Activated naive CD8-positive, alpha-beta T cell treated with anti-CD3 and anti-CD28 coated beads, Interleukin-2, amount 10 ng/mL, durations not matched to agents 7 days and 5 days (primary cell): ENCODE measurements at places on chromosomes 1 and 21. TPM values are rescaled to one million over a fixed set of nuclear protein-coding genes. Genes with fewer than 3 reads are reported as not detected.

RGS8 gene
- not detected for total RNA-seq

LEMD1 gene
- total RNA-seq, result 0.97 TPM

GPR153 gene
- 0.58 TPM for total RNA-seq

SSR2 gene
- total RNA-seq, result 204 TPM

LRRC39 gene
- 0.94 TPM for total RNA-seq

KLF17 gene
- total RNA-seq, result not detected

CYP4A11 gene
- not detected for total RNA-seq

C8B gene
- not detected for total RNA-seq

SLC45A1 gene
- 0.88 TPM for total RNA-seq

C1orf210 gene
- not detected for total RNA-seq

PLPPR4 gene
- not detected for total RNA-seq

TSPAN1 gene
- not detected for total RNA-seq

BNIPL gene
- total RNA-seq, result 4.1 TPM

RGS16 gene
- 1.4 TPM for total RNA-seq

TNFRSF8 gene
- total RNA-seq, result 0.17 TPM

ASPM gene
- 57.2 TPM for total RNA-seq

CR1 gene
- total RNA-seq, result 10.9 TPM

OR2L13 gene
- not detected for total RNA-seq

ACTL8 gene
- total RNA-seq, result not detected

DNA sequence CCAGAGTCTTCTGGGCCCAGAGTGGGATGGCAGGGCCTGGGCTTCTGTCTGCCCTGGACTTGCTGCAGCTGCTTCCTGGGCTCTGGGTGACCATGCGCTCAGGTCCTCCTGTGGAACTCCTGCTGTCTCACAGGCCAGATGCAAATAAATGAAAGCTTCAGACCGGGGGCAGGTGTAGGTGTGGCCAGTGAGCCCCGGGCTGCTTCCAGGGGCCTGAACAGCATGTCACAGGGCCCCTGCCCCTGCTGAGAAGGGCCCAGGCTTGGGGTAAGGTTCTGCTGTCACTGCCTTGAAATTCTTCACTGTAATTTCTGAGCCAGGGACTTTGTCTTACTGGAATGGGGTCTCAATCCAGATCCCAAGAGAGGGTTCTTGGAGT lies 2.5 kb upstream of the PKNOX1 start:
- H3K27ac ChIP-seq, result no peak overlapping the region
- no peak overlapping the region for H3K4me3 ChIP-seq
- peaks cover 5% of the 10 kb centered on the region for H3K36me3 ChIP-seq
- DNase-seq, result no peak

DNA sequence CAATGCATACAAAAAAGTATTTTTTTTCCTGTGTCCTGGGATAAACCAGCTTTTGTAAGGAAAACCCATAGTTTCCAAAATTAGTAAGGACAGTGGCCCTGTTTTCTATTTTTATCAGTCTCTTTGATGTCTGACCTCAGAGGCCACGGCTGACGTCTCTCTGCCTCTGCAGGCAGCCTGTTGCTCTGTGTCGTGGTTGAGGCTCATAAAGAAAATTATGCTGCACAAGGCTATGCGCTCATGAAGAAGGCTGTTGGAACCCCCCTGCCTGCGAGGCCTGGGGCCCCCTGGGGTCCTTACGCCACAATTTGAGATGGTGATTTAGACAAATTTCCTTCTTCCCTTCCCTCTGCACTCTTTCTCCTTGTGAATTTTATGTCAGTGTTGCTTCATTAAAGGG lies 48.9 kb downstream of the AGPAT3 start:
- H3K36me3 ChIP-seq, result peaks cover 23% of the 10 kb centered on the region
- H3K27ac ChIP-seq, result no peak overlapping the region
- no peak for DNase-seq
- no peak overlapping the region for H3K4me3 ChIP-seq
- peaks cover 39% of the 10 kb centered on the region for H3K4me1 ChIP-seq

- H3K36me3 ChIP-seq, result peaks cover 24% of the 10 kb centered on the region
- no peak overlapping the region for H3K27ac ChIP-seq
- no peak overlapping the region for H3K4me3 ChIP-seq
Observed at GRCh38 chr21:46397211-46397905, 61.3 kb upstream of the DIP2A start.

DNA sequence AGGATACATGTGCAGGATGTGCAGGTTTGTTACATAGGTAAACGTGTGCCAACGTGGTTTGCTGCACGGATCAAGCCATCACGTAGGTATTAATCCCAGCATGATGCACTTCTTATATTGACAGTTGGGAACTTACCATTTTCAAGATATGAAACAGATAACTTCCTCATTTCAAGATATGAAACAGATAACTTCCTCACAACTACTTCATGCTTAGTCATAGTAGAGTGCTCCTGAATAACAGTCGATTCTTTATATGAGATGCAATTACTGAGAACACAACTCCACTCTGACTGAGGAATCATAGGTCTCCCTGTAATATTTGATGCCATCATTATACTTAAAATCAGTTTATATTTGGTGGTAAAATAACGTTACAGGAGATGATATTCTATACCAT lies 1124.3 kb downstream of the AMY1C start:
- H3K27ac ChIP-seq, result no peak overlapping the region
- DNase-seq, result no peak
- no peaks in the 10 kb centered on the region for H3K4me1 ChIP-seq
- no peaks in the 10 kb centered on the region for H3K27me3 ChIP-seq
- H3K4me3 ChIP-seq, result no peak overlapping the region

GRCh38 chr1:201100169-201100930 lies 11.9 kb downstream of the CACNA1S start:
- no peak for DNase-seq
- H3K4me3 ChIP-seq, result no peak overlapping the region
- H3K36me3 ChIP-seq, result no peaks in the 10 kb centered on the region
- no peaks in the 10 kb centered on the region for H3K4me1 ChIP-seq
- H3K27me3 ChIP-seq, result peaks cover 4% of the 10 kb centered on the region

GRCh38 chr1:117860896-117861610 lies 68.4 kb downstream of the GDAP2 start:
- no peak for DNase-seq
- H3K4me1 ChIP-seq, result no peaks in the 10 kb centered on the region
- no peaks in the 10 kb centered on the region for H3K27me3 ChIP-seq
- peaks cover 13% of the 10 kb centered on the region for H3K36me3 ChIP-seq

DNA sequence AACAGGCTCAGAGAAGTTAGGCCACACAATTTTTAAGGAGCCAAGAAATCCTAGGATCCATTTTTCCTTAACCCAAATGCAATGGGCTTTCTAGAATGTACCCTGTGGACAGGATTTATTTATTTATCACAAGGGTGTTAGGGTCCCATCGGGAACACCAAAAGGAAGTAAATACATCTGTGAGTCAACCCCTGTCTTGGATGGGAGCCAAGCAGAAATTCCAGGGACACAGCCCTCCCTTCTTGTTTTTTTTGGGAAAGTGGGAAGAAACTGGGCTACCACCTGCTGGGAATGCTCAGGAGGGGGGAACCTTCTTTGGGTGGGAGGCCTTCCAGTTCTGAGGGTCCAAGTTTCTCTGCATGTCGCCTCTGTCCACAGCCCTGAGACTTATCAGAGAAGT lies 1.3 kb downstream of the CRNN start:
- H3K27me3 ChIP-seq, result peaks cover 7% of the 10 kb centered on the region
- DNase-seq, result no peak
- no peaks in the 10 kb centered on the region for H3K4me1 ChIP-seq

DNA sequence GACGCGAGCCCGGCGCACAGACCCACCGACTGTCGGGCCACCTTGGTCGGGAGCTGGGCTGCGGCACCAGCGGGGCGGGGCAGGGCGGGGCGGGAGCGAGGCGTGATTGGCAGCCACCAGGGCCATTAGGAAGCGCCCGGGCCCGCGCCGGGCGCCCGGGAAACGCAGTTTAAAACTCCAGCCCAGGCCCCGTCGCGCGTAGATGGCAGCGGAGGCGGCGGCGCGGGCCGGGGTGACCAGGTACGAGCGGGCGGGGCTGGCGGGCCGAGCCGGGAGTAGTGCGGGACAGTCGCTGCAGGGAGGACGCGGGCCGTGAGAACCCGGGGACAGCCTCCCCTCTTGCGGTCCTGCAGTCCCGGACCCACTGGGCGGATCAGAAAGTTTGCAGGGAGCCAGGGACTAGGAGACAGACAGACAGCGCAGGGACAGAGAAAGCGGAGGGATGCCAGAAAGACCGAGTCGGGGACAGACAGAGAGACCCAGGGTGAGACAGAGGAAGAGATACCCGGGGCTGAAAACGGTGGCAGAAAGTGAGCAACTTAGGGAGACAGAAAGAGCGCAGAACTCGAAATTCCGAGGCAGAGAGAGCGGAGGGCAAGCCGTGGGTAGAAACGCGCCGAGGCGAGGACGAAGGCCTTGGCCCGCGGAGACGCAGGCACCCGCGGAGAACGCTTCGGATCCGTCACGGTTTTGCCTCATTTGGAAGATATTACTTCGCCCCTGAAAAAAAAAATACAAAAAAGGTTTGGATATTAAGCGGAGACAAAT lies at the start of gene DMBX1:
DMBX1 (plus strand) TSS at position 199 of the 768 bp plus-strand sequence. CDS start 17,175 bp downstream, outside the sequence.
- H3K36me3 ChIP-seq, result peaks cover 2% of the 10 kb centered on the region
- peak; percentile 63 for DNase-seq
- H3K27me3 ChIP-seq, result peaks cover 92% of the 10 kb centered on the region

GRCh38 chr1:116717318-116717717 lies 36.9 kb upstream of the CD2 start:
- H3K4me3 ChIP-seq, result no peak overlapping the region
- DNase-seq, result no peak
- H3K4me1 ChIP-seq, result peaks cover 5% of the 10 kb centered on the region
- H3K27me3 ChIP-seq, result no peaks in the 10 kb centered on the region

DNA sequence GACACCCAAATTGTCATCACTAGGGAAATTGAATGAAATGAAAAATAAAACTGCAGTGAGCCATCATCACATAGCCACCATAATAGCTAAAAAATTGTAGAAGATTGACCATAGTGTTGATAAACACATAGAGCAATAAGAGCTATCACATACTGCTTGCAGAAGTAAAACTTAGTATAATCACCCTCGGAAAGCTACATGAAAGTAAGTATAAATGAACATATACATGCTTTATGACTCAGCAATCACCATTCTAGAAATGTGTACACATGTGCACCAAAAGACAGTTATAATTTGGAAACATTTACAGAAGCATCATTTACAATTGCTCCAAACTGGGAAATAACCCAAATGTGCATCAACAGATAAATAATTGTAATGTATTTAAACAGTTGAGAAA lies 153.1 kb upstream of the LRRC7 start:
- no peaks in the 10 kb centered on the region for H3K4me1 ChIP-seq
- H3K36me3 ChIP-seq, result no peaks in the 10 kb centered on the region
- no peak overlapping the region for H3K4me3 ChIP-seq
- no peak overlapping the region for H3K27ac ChIP-seq
- no peaks in the 10 kb centered on the region for H3K27me3 ChIP-seq

DNA sequence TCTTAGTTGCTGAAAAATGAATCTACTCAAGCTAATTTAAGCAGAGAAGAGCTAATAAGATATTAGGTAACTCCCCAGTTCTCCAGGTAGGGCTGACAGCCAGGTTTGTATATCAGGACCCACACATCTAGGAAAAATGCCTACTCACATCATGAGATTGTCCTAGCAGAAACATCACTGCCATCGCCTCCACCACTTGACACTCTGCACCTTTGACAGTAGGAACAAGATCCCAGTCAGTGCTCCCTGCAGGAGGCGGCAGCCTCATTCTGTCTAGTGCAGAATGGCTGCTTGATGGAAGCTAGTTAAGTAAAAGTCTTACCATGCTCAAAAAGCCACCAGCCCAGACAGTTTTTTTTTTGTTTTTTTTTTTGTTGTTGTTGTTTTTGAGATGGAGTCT lies 31.6 kb upstream of the USP1 start:
- H3K36me3 ChIP-seq, result no peaks in the 10 kb centered on the region
- H3K4me3 ChIP-seq, result no peak overlapping the region
- peaks cover 2% of the 10 kb centered on the region for H3K27me3 ChIP-seq
- H3K27ac ChIP-seq, result no peak overlapping the region
- no peak for DNase-seq

GRCh38 chr1:8348777-8349472 lies 31.0 kb downstream of the SLC45A1 start:
- H3K27ac ChIP-seq, result peak overlapping the region; percentile 40
- no peaks in the 10 kb centered on the region for H3K36me3 ChIP-seq
- H3K27me3 ChIP-seq, result peaks cover 4% of the 10 kb centered on the region
- DNase-seq, result peak; percentile 76

- peaks cover 9% of the 10 kb centered on the region for H3K36me3 ChIP-seq
- peaks cover 25% of the 10 kb centered on the region for H3K4me1 ChIP-seq
- no peak overlapping the region for H3K27ac ChIP-seq
- no peaks in the 10 kb centered on the region for H3K27me3 ChIP-seq
- DNase-seq, result no peak
Observed at GRCh38 chr21:29433366-29434059, 134.8 kb downstream of the BACH1 start.

GRCh38 chr1:12009318-12009947 lies 9.9 kb upstream of the MIIP start:
- no peak overlapping the region for H3K4me3 ChIP-seq
- no peaks in the 10 kb centered on the region for H3K27me3 ChIP-seq
- H3K36me3 ChIP-seq, result peaks cover 47% of the 10 kb centered on the region
- H3K27ac ChIP-seq, result no peak overlapping the region
- DNase-seq, result no peak
- peaks cover 21% of the 10 kb centered on the region for H3K4me1 ChIP-seq

DNA sequence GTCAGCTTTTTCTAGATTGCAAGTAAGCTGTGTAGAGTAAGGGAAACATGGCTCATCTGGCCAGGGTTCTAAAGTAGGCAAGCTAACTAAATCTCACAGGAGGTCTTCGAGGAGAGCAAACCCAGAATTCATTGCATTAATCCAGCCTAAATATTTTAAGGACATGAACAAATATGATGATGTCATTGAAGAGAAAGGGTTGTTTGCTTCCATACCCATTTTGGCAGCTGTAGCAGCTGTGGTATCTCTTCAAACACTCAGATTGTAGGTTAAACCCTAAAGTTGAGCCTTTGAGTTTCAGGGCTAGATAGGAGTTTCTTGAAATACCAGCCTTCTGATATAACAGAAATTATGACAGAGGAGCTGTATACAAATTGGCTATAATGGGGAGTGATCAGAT lies 200.5 kb upstream of the C1orf105 start:
- no peaks in the 10 kb centered on the region for H3K36me3 ChIP-seq
- H3K27me3 ChIP-seq, result no peaks in the 10 kb centered on the region
- no peak overlapping the region for H3K27ac ChIP-seq
- no peak overlapping the region for H3K4me3 ChIP-seq
- H3K4me1 ChIP-seq, result peaks cover 2% of the 10 kb centered on the region
